ENCODE measurements at places on chromosomes 6 and 20.

- DNase-seq: no peak
These were observed 366.1 kb downstream of the MAFB start for GRCh38 chr20:40322941-40323340.

- no peak for DNase-seq
These were observed 542 bp downstream of the TUBE1 start for GRCh38 chr6:112086744-112087135.

- no peak for DNase-seq
These were observed 217.3 kb downstream of the ARID1B start for GRCh38 chr6:156994215-156995076.

DNA sequence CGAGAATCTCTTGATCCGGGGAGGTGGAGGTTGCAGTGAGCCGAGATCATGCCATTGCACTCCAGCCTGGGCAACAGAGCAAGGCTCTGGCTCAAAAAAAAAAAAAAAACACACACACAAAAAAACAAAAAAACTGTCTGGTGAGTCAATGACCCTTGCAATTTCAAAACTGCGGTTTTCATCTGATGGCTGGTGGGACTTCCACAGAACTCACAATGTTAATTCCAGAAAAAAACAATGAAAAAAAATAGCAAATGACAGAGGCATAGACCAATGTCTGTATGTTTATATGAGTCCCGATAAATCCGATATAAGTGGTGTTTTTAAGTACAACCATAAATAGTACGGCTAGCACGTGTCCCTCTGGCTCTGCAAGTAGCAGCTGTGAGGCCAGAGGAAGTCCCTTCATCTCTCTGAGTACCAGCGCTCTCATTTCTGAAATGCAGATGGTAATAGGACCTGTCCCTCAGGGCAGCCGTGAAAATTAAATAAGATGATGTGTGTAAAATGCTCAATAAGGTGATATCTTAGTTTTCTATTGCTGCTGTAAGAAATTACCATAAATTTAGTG is 21.9 kb upstream of the PTPN1 start:
- DNase-seq: no peak

DNA sequence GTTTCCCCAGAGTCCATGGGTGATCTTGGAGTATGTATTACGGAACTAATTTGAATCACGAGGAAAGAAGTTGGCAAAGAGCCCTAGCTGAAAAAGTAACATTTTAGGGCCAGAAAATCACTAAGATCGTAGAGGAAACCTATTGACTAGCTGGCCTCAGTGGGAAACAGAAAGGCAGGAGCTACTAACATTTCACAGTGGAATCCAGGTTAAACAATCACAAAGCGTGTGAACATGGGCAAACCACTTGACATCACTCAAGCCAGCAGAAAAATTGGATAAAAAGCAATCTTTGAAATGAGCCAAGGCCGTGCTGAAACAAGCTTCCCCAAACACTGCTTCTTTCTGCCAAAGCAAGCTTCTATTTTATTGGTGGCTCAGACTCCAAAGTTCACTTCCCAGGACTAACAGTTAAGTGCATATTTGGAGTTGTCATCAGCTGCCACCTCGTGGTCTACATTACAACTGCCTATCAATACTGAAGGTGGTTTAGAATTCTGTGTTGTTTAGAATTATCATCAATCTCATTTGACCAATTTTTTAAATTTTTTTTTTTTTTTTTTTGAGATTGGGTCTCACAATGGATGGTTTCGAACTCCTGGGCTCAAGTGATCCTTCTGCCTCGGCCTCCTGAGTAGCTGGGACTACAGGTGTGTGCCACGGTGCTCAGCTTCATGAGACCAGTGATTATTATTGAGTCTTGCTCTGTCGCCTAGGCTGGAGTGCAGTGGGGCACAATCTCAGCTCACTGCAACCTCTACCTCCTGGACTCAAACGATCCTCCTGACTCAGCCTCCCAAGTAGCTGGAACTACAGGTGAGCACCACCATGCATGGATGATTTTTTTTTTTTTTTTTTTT is 10.6 kb downstream of the RPS10 start:
- DNase-seq: peak; percentile 23

Measured in stimulated activated CD8-positive, alpha-beta memory T cell treated with anti-CD3 and anti-CD28 coated beads, Interleukin-12 subunit alpha, Interleukin-12 subunit beta, amount 100 ng/mL, for 1 hour (primary cell).